ENCODE measurements at places on chromosomes 5 and 9.
A peak's percentile ranks its signal among the peaks of the same experiment; 100 is the strongest.

DNA sequence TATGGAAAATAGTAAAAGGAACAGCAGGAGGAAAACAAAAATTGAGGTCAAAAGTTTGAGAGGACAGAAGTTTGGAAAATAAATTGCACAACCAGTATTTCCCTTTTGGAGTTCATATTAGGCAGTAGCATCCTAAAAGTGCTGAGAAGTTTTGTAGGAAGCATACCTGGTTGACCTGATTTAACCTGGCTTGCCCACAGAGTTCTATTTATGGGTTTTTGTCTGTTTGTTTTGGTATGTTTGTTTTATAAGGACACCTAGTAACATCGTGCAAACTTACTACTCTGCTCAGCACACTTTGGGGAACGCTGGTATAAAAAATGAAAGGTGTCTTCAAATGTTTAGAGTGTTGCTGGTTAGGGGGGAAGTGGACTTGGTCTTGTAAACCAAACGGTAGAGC is 15.1 kb downstream of the ADRB2 start:
- DNase-seq: no peak

DNA sequence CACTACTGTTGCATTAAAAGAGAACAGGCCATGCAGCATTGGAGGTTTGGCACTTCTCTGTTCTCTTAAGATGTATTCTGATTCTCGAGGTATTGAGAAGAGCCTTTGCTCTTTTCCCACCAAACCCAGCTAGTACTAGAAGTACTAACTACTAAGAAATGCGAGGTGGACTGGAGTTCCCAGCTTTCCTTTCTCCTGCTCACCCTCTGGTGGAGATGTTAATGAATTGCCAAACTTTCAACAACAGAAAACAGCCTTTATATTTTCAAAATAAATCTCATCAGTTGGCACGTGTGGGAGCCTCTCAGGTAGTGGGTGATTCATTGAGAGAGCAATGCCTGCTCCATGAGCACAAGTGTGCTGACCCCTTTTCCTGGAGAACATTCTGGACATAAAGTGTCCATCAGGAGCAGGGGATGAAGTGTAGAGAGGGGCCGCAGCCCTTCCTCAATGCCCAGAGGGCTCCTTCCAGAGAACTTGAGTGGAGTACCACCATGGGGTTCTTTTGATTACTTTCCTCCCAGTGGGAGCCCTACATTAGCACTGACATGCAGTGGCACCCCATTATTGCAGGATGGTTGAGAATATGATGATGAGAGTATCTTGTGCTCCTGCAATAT is 45.7 kb downstream of the TMEM174 start:
- DNase-seq: peak; percentile 62

DNA sequence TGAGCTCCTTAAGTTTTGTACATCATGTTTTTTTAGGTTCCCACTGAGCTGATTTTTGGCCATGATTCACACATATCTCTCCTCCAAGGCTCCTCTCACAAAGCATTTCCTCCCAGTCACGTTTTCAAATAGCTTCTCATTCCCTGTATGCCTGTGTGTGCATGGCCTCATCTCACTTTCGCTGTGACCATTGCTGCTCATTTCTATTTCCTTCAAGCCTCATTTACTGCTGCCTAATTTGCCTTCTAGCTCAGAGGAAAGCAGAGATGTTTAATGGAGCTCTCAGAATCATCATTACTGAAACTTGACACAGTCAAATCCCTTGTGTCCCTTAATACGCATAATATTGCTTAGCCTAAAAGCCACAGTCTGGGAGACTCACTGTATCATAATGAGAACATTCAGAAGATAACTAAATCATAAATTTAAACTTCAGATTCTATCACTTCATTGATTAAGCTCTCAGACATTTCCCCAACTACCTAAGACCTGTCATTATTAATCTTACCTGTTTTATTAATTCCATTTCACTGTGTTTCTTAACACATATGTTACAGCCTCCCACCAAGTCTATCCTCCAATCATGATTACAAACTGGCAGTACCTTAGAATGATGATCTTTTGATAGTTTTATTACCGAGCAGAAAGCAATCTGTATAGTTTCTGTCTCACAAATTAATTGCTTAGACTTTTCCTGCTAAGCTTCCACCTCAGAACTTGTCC is 278.3 kb upstream of the PTGER4 start:
- peak; percentile 67 for DNase-seq

- peak; percentile 59 for DNase-seq
These were observed 8.6 kb upstream of the ZNF169 start for GRCh38 chr9:94250456-94250855.

- no peak for DNase-seq
These were observed 124.3 kb upstream of the ICE1 start for GRCh38 chr5:5298068-5298633.

DNA sequence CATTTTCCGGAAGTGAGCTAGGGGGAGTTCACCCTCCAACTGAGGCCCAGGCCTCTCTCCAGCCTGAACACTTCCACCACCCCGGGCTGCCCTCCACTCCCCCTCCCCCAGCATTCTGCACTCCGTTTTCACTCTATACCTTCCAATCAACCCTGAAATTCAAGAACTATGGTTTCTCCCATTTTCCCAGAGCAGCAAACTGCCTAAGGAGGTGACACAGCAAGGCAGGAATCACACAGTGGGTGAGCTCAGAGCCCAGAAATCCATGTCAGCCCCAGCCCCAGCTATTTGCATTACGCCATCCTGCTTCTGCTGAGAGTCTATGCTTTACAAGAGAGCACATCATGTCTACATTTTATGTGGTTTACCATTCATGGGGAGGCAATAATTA is 11.9 kb downstream of the MSX2 start:
- DNase-seq: peak; percentile 82

- DNase-seq: no peak
These were observed 367.3 kb downstream of the TUSC1 start for GRCh38 chr9:25310961-25311360.

DNA sequence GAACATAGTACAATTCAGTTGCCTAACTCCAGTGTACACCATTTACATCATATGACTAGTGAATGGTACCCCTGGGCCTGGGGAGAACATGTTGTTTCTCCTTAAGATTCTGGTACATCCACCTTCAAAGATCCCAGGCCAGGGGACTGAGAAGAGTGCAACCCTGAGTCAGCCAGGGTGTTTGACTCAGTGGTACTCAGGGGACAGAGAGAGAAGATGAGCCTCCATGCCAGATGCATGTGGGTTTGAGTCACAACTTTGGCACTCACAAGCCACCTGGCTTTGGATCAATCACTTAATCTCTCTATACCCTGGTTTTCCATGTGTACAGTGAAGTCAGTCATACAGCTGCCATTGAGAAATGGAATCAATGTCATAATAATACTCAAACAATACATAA is 53.7 kb downstream of the MAP1B start:
- peak; percentile 60 for DNase-seq

DNA sequence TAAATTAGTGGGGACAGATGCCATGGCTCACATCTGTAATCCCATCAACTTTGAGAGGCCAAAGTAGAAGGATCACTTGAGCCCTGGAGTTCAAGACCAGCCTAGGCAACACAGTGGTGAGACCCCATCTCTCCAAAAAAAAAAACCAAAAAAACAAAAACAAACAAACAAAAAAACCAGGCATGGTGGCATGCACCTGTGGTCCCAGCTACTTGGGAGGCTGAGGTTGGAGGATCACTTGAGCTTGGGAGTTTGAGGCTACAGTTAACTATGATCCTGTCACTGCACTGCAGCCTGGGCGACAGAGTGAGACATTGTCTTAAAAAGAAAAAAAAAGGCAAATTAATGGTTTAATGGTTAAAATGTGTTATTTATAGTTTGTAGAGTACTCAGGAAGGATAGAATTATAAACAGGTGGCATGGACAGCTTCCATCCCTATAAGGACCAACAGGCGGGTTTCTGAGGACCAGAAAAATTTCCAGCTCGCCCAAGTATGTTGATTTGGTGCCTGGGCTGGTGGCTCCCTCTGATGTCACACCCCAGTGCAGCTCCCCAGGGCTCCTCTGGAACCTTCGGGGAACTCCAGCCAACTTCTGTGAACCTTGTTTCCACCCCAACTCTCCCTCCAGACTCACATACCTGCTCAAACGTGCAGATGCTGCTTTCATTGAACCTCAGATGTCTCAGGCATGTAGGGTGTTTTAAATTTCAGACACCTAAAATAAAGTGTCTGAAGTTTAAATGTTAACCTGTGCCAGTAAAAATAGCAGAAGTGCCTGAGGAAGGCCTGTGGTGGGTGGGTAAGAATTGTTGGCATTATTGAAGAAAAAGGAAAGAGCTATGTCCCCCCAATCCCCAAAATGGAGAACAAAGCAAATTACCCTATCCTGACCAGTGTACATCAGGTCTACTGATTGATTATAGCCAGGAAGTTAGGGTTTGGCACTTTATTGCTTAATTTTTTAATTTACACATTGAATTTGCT is 69.0 kb downstream of the TRIO start:
- no peak for DNase-seq

- DNase-seq: peak; percentile 24
These were observed 122.9 kb downstream of the OXCT1 start for GRCh38 chr5:41747301-41747700.

DNA sequence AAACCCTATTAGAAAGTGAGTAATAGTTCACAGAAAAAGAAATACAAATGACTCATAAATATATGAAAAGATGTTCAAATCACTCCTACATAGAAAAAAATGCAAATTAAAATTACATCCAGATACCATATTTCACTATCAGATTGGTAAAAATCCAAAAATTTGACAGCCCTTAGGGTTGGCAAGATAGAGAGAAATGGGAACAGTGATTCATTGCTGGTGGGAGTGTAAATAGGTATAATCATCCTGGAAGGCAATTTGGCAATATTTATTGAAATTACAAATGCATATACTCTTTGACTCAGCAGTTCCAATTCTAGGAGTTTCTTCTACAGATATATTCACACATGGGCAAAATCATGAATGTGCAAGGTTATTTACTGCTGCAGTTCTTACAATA is 273.5 kb downstream of the NR2F1-AS1 start:
- peak; percentile 79 for DNase-seq

DNA sequence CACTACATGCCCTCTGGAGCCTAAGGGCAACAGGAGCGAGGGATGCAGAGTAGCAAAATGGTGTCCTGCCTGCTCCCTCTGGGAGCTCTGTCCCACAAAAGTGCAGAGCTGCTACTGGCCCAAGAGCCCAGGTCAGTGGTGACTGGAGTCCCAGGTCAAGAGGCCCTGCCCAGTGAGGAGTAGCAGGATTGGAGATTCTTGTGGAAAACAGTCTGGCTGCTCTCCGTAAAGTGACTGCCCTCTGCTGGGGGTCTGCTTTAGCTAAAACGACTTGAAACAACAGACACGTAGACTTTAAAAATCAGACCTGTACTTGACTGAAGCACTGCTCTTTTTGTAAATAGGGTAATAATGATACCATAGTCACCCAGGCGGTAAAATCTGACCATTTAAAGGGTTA is 917.0 kb downstream of the MAT2B start:
- DNase-seq: no peak

DNA sequence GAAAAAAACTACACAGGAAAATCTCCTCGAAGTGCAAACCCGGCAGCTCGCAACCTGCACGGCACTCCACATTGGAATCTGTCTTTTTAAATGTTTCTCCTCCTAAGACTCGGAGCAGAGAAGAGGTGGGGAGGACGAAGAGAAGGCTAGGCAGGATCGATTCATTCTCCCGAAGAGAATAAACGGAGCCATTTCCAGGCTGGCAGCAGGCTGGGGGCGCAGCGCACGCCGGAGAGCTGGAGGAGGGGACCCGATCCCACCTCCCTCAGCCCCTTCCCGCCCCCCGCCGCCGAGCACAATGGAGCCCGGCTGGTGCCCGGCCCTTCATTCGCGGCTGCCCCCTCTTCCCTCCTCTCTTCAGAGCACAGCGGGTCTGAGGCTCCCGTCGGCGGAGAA is 628 bp downstream of the HOMER1 start:
- no peak for DNase-seq

- no peak for DNase-seq
These were observed 157.3 kb downstream of the C5orf15 start for GRCh38 chr5:133811168-133811567.

DNA sequence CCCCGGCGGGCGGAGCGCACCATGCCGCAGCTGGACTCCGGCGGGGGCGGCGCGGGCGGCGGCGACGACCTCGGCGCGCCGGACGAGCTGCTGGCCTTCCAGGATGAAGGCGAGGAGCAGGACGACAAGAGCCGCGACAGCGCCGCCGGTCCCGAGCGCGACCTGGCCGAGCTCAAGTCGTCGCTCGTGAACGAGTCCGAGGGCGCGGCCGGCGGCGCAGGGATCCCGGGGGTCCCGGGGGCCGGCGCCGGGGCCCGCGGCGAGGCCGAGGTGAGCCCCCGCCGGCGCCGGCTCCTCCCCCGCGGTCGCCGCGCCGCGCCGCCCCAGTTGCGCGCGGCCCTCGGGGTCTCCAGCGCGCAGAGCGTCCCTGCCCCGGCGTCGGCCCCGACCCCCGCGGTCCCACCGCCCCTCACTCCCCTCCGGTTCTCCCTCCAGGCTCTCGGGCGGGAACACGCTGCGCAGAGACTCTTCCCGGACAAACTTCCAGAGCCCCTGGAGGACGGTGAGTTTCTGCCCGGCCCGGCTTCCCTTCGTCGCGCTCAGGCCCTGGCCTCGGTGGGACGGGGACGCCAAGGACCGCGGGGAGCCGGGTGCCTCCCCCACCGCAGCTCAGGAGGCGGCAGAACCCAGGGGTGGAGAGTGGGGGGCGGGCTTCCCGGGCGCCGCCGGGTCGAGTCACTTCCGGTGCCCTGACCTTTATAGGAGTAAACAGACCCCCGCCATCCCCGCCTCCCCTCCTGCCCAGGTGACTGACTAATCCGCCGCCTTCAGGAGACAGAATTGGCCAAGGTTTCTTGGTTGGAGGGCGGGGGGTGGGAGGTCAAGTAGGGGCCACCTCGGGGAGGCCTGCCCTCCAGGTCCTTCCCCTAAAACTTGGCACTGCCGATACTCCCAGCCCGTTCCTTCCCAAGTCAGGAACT is 665 bp downstream of the TCF7 start:
- no peak for DNase-seq

GRCh38 chr9:6144947-6145346 is 70.7 kb upstream of the IL33 start:
- no peak for DNase-seq

DNA sequence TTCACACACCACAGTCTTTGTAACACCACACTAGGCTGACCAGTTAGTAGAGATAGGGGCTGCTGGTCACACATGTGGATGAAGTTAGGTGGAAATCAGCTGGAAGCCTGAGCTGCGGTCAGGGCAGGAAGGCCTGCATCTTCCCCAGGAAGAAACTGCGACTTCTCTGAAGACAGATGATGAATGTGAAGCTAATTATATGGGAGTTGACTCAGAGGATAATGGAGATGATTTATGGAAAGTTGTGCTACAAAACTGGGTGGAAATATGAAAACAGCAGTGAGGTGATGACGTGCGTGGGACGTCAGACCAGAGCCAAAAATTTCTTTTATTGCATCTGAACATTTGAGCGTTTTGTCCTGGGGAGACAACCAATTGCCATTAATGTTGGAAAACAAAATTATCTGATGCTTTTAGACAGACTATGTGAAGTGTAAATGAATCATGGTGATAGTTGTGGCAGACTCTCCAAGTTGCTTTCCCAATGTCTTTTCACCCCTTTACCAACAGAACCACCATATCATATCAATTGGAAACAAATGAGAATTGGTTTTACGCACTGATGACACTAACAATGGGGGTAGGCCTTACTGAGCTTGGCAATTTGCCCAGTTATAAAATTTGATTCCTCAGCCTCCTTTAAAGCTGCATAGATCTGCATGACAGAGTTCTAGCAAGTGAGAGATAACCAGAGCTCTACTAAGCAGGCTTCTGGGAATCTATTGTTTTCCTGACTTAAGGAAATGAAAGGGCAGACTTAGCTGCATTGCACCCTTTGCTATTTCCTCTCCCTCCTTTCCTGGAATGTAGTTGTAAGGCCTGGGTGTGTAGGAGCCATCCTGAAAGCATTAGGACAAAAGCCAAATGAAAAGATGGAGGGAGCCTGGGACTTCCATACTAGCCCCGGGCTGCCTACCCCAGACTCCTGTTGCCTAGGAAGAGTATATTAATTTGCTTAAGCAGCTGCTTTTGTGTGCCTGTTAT is 84.0 kb downstream of the RAB3C start:
- DNase-seq: no peak

Data from EL (cell line).